Karpas-422 (cell line): ENCODE measurements at places on chromosomes 13 and 19.

DNA sequence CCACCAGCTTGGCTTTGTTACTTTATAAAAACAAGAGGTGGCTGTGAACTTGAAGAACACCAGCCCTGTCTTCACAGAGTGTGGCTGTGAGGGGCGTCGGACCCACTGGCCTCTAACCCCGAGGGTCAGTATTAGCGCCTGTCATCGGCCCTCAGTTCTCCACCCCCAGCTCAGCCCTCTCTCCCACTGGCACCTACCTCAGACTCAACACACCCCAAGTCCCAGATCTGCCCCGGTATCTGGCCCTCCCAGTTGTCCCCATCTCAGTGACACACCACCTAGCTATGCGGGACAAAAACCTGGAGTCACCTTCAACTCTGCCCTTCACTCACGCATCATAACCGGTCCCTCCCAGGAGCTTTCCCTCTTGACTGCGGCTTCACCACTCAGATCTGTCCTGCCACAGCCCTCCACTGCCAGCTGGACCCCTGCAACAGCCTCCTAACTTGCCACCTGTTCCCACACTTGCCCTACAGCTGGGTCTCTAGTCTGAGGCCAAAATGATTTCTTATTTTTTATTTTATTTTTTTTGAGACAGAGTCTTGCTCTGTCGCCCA, 45.4 kb downstream of the PEPD start:
- H3K36me3 ChIP-seq: no peaks in the 10 kb centered on the region
- H3K4me3 ChIP-seq: no peak overlapping the region
- H3K27me3 ChIP-seq: no peaks in the 10 kb centered on the region
- DNase-seq: no peak
- H3K4me1 ChIP-seq: no peaks in the 10 kb centered on the region

DNA sequence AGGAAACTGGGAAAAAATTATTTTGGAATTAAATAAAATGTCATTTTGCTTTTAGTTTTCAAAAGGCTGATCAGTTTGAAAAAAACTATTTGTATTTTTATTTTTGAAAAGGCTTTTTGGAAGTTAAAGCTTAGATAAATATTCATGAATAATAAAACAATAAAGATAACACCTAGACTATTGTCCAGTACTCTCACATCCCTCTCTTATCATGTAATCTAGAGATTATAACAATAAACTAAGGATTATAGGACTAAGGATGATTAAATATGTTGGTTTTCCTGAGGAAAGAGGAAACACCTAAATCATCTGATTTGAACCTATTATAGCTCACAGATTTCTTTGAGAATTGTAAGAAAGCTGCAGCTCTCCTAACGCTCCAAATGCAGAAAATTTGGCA, 81.4 kb upstream of the AKAP11 start:
- no peaks in the 10 kb centered on the region for H3K4me1 ChIP-seq
- H3K27ac ChIP-seq: no peak overlapping the region
- H3K27me3 ChIP-seq: no peaks in the 10 kb centered on the region
- H3K4me3 ChIP-seq: no peak overlapping the region

- H3K27ac ChIP-seq: no peak overlapping the region
- no peak for DNase-seq
- H3K27me3 ChIP-seq: no peaks in the 10 kb centered on the region
- H3K4me1 ChIP-seq: peaks cover 14% of the 10 kb centered on the region
- H3K36me3 ChIP-seq: no peaks in the 10 kb centered on the region
Measured at GRCh38 chr13:98648686-98649085, 71.8 kb upstream of the STK24 start.

DNA sequence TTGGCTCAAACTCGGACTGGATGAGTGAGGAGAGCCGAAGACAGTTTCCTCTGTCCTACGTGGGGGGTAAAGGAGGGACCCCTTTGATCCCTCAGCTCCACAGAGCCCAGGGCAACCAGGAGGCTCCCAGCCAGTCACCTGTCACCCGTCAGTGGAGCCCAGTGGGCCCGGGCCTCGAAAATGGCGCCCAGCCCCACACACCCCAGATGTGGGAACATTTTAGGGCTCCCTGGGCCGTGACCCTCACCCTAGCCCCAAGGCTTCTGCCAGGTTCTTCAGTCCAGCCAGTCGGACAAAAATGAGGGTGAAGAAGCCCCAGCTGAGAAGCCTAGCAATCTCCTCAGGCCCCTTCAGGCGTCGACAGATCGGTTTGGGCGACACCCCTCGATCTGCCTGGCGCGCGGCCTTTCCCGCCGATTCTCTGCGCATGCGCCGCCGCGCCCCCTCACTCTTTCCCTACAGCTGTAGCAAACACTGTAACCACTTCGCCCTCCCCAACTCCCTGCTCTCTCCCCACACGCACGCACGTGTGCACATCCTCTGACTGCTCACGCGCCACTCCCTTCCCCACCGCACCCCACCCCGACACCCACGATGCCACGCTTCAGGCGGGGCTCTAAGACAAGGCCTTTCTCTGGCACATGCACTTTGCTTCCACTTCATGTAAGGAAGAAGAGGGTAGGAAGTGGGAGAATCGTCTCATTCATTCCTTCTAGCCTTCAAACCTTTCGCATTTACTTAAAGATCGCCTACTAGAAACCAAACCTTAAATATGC, at the start of gene SLC6A16:
TSS of gene SLC6A16 (minus strand) at position 391 of the 776 bp plus-strand sequence. CDS start 13,844 bp downstream, outside the sequence.
- peak within 1 kb of the TSS; percentile 21; the same call in 1 of the 2 replicates for H3K4me3 ChIP-seq
- H3K36me3 ChIP-seq: peaks cover 63% of the 10 kb centered on the region
- H3K4me1 ChIP-seq: peaks cover 56% of the 10 kb centered on the region
- no peak for DNase-seq

GRCh38 chr19:16882146-16882545, 6.7 kb upstream of the F2RL3 start:
- no peaks in the 10 kb centered on the region for H3K4me1 ChIP-seq
- H3K27me3 ChIP-seq: no peaks in the 10 kb centered on the region
- peaks cover 3% of the 10 kb centered on the region; the same call in 1 of the 2 replicates for H3K36me3 ChIP-seq
- no peak overlapping the region for H3K4me3 ChIP-seq
- DNase-seq: no peak

GRCh38 chr19:48962029-48962848, 2.9 kb upstream of the FTL start:
- no peaks in the 10 kb centered on the region for H3K27me3 ChIP-seq
- peak overlapping the region; percentile 91 for H3K27ac ChIP-seq
- peaks cover 47% of the 10 kb centered on the region for H3K4me1 ChIP-seq
- peak; percentile 92 for DNase-seq
- peaks cover 19% of the 10 kb centered on the region for H3K36me3 ChIP-seq

DNA sequence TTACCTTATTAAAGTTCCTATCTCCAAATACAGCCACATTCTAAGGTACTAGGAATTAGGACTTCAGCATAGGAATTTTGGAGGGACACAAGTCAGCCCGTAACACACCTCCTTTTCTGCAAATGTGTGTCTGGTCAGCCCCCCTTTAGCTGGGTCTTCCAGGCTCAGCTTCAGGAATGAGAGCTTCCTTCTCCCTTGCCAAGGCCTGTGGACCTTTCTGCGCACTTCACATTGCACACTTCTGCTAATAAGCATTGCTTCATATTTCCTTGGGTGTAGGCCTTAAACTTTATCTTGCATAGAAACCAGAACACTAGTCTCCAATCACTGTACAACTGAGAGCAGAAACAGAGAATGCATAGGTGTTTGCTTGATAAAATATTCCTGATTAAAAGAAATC, 4.5 kb upstream of the STK24 start:
- peaks cover 19% of the 10 kb centered on the region for H3K4me1 ChIP-seq
- DNase-seq: no peak
- no peak overlapping the region for H3K27ac ChIP-seq
- no peaks in the 10 kb centered on the region for H3K27me3 ChIP-seq
- no peaks in the 10 kb centered on the region for H3K36me3 ChIP-seq

GRCh38 chr13:47397739-47398138, 500.9 kb upstream of the HTR2A start:
- H3K4me1 ChIP-seq: no peaks in the 10 kb centered on the region
- DNase-seq: no peak
- no peaks in the 10 kb centered on the region for H3K36me3 ChIP-seq
- H3K27ac ChIP-seq: no peak overlapping the region
- no peaks in the 10 kb centered on the region for H3K27me3 ChIP-seq
- no peak overlapping the region for H3K4me3 ChIP-seq

GRCh38 chr19:51156710-51157109, 14.6 kb downstream of the SIGLEC7 start:
- no peak overlapping the region for H3K4me3 ChIP-seq
- no peak for DNase-seq
- no peaks in the 10 kb centered on the region for H3K36me3 ChIP-seq
- no peaks in the 10 kb centered on the region for H3K27me3 ChIP-seq
- no peaks in the 10 kb centered on the region for H3K4me1 ChIP-seq

GRCh38 chr19:27729332-27729731, 1483.6 kb downstream of the UQCRFS1 start:
- no peak overlapping the region for H3K27ac ChIP-seq
- no peaks in the 10 kb centered on the region for H3K4me1 ChIP-seq
- no peak overlapping the region for H3K4me3 ChIP-seq

DNA sequence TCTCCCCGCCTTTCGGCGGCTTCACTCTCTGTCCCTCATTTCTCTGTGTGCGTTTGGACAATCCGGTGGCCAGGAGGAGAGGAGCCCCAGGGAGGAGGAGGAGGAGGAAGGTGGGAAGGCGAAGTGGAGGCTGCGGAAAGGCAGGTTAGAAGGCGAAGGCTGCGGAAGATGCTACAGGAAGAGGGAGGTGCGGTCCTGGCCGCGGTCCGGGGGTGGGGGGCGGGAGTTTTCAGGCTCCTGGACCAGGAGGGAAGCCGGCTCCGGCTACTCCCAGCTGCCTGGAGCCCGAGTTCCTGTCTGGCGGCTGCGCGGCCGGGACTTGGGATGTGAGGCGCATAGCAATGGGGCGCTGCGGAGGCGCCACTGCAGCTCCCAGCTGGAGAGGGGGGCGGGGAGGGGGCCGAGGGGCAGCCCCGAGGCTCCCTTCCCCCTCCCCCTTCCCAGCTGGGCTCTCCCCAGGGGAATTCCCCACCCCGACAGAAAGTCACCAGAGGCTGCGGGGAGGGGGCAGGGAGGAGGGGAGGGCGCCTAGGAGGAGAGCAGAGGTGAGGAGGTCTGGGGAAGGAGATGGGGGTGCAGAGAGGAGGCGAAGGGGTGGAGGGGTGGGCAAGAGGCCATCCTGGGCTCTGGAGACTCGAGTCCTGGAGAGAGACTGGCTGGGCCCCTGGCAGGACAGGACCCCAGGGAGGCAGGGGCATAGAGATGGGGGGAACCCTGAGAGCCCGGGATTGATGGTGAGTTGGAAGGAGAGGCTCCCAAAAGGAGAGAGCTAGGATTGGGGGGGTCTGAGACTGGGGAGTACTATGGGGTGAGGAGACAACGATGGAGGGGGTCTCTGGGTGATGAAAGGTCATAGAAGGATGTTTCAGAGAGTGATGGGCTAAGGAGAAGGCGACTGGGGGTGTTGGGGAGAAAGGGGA, 2.0 kb downstream of the LRRC4B start:
- H3K27ac ChIP-seq: no peak overlapping the region
- no peak for DNase-seq
- H3K4me3 ChIP-seq: no peak overlapping the region
- H3K4me1 ChIP-seq: no peaks in the 10 kb centered on the region
- no peaks in the 10 kb centered on the region for H3K27me3 ChIP-seq
- H3K36me3 ChIP-seq: no peaks in the 10 kb centered on the region

DNA sequence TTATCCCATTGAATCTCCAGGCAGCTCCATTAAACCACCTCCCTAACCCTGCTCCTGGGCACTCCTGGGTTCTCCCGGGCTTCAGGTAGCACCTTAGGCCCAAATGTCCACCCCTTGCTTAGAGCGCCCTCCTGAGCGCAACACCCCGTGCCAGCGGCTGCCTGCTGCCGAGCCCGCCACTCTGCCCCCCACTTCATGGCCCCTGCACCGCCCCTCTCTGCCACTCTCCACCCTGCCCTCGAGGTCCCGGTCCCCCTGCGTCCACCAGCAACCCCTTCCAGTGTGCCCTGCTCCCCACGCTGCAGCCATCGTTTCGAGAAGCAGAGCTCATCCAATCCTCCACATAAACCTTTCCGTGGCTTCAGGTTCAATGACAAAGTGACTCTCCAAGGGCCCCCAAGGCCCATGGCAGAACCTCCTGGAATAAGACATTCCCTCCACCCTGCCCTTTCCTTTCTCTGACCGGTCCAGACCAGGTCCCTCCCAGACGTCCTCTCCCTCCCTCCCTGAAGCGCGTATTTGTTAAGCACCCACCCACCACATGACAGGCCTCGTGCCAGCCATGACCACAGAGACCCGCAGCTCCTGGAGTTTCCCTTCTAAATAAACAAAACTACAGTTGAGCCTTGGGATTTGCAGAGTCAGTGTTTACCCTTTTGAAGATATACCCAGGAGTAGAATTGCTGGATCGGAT, 66.6 kb downstream of the ARHGEF18 start:
- no peak overlapping the region for H3K4me3 ChIP-seq
- H3K36me3 ChIP-seq: no peaks in the 10 kb centered on the region
- no peak for DNase-seq
- no peaks in the 10 kb centered on the region; the same call in 1 of the 2 replicates for H3K4me1 ChIP-seq
